ENCODE measurements at places on chromosomes 6 and 20.
A peak's percentile ranks its signal among the peaks of the same experiment; 100 is the strongest.

GRCh38 chr6:49462071-49462470 lies 982 bp downstream of the MMUT start:
- DNase-seq = peak; percentile 23

DNA sequence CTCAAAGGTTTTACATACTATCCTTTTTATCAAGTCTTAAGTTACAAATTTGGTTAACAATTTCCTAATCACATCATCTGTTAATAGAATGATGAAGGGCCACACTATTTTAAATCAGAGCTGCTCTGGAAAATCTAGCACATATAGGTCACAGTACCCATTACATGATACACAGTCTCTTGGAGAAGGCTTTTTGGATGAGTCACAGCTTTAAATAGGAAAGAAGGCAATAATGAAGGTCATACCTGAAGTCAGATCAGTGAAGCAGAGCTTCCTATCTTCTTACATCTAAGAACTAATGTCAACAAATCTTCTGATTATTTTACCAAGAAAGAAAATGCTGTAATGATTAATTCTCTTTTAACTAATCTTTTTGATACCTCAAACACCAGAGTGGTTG lies 248.5 kb downstream of the BTBD9 start:
- no peak for DNase-seq

DNA sequence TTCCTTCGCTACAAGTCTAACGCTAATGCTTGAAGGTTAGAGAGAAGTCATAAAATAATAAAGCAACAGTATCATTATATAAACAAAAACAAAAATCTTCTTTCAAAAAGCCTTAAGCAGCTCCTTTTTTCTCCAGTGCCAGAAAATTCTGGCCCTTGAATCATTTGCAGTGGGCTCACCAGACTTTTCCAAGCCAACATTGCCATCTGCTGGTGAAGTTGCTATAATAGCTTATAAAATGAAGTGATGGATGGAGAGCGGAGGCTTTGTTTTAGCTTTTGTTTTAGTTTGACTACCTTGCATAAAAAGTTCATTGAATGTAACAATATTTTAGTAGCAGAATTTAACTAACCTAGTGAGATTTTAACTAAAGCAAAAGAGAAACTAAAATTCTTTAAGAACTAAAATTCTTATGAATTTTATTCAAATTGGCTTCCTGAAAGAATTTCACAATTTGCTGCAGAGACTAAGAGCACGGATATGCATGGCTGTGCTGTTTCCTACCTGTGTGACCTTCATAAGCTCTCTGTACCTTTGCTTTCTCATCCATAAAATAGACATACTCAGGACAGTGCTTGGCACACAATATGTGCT lies 44.8 kb upstream of the SLC2A12 start:
- DNase-seq = peak; percentile 71

- no peak for DNase-seq
Observed at GRCh38 chr6:77883851-77884250, 231.0 kb downstream of the MEI4 start.

- DNase-seq = peak; percentile 62
Observed at GRCh38 chr6:107977283-107977682, 19.3 kb upstream of the SEC63 start.

DNA sequence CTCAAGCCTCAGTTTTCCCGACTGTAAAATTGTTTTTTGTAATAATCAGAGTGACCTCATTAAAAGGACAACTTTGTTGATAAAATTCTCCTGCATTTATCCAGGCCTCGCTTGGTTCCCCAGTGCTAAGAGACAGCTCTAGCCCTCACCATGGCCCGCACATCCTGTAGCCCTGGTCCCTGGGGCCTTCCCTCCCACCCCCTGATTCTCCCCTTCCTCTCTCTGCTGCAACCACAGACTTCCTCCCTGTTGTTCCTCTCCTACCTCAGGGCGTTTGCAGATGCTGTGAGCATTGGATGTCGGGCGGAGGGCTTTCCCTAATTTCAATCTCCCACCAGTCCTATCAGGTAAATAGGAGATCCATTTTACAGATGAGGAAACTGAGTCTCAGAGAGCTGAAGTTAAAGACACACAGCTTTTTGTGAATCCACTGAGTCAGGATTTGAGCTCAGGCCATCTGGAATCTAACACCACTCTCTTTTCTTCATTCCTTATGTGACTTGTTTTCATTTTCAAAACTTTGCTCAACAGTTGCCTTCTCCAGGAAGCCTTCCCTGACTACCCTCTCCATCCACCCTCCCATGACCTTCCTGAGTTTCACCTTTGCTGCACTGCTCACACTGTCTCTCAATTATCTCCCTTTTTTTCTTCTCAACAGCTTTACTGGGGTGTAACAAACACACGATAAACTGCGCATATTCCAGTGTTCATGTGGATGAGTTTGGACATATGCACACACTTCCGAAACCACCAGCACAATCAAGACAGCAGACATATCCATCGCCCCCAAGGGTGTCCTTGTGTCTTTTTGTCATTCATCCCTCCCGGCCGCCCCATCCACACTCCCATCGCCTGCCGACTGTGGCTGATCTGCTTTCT lies 107.1 kb downstream of the CEBPB start:
- DNase-seq = no peak

DNA sequence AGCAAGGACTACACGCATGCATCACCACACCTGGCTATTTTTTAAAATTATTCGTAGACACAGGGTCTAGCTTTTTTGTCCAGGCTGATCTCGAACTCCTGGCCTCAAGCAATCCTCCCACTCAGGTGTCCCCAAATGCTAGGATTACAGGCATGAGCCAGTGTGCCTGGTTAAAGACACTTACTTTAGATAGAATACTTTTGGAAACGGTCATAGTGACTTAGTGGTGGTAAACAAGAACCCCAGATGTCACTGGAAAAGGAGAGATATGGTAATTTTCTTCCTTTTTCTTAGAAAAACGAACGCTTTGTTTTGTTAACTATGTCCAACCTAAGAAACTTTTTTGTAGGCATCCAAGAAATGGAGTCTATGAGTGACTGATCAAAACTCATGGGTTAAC lies 137.3 kb downstream of the TFAP2B start:
- no peak for DNase-seq

GRCh38 chr20:38321959-38322598 lies 18.1 kb downstream of the BPI start:
- DNase-seq = peak; percentile 55

DNA sequence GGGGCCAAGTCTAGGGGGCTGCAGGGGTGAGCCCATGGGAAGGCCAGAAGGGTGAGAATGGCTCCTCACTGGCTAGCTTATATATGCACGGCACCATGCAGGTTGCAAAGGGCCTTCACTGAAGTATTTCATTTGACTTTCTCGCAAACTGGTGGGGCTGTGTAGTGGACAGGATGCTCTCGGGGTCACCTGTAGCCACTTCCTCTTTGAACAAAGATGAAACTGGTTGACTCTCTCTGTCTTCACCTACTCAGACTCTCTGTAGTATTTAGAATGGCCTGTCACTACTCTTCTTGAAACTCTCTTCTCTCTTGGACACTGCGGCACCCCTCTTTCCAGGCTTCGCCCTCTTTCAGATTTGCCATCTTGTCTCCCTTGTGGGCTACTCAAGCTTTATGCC lies 560.5 kb downstream of the PKHD1 start:
- DNase-seq = no peak

GRCh38 chr6:108778421-108779186 lies 69.6 kb upstream of the ARMC2 start:
- no peak for DNase-seq

DNA sequence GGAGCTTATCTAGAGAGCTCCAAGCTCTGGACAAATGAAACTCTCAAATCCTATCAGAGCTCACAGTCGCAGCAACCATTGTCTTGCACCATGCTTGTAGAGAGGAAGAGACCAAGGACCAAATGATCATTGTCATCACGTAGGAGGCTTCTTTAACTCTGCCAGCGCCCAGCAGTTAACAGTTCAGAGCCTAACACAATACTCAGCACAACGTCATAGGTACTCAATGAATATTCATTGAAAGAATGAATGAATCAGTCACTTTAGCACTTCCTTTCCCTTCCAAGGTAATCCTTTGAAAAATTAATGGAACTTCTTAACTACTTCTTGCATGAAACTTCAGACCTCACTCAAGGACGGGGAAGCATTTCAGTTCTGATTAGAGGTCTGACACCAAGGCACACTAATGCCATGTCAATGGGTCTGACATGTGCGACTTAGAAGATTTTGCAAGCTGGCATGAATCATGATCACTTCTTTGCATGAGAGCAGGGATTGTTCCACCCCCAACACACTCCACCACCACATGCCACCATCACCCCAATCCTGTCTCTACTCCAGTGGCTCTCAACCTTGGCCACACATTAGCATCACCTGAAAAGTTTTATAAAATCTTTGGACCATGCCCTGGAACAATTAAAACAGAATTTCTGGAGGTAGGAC lies 45.1 kb downstream of the KHDC1L start:
- DNase-seq = no peak

DNA sequence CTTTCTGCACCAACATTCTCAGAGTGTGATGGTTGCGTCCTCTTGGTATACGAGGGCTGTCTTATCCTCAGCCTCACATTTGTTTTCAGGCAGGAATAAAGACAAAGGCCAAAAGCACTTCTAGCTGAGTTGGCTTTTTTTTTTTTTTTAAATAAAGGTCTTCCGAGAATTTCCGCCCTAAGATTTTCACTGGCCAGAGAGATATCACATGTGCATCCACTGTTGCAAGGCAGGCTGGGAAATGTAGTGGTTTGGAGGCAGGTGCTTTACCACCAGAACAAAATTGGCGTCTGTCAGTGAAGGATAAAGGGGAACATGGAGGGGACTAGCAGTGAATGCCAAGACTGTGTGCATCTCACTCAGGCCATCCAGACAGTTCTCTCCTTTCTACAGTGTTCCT lies 334.9 kb upstream of the SOX4 start:
- no peak for DNase-seq

- peak; percentile 42 for DNase-seq
Observed at GRCh38 chr6:35948725-35949124, 27.8 kb upstream of the SRPK1 start.

DNA sequence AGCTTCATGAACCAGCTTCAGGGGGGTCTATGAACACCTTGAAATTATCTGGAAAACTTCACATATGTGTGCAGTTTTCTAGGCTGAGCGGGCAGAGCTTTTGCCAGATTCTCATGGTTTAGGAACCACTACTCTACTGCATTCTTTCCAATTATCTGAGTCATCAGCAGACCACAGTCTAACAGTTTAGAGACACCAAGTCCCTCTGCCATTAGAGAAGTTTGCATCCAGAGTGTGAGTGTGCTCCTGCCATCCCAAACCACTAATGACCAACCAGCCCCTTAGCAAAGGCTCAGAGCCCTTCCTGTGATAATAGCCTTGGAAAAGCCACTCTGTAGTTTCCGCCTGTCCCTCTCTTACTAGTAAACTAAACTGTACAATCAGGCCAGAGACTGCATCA lies 96.8 kb downstream of the PHACTR1 start:
- DNase-seq = no peak

DNA sequence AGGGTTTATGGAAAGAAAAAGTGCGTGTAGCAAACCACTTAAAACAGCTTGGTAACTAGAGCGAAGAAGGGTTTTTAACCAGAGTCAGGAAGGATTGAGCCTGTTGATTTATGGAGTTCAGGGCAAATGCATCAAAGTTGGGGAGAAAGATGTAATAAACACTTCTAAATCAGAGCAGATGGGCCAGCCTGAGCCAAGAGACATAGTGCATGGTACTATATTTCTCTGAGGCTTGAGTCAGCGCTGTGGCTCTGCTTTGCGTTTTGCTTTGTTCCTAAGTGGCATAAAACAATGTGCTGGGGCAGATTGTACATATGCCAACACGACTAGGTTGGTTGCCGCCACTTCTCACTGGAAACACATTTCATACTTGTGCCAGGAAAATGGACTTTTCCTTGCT lies 111.3 kb downstream of the BCKDHB start:
- no peak for DNase-seq

- DNase-seq = no peak
Observed at GRCh38 chr6:125124049-125124669, 29.4 kb upstream of the TPD52L1 start.

- DNase-seq = no peak
Observed at GRCh38 chr6:154537511-154538325, 27.2 kb upstream of the CNKSR3 start.

DNA sequence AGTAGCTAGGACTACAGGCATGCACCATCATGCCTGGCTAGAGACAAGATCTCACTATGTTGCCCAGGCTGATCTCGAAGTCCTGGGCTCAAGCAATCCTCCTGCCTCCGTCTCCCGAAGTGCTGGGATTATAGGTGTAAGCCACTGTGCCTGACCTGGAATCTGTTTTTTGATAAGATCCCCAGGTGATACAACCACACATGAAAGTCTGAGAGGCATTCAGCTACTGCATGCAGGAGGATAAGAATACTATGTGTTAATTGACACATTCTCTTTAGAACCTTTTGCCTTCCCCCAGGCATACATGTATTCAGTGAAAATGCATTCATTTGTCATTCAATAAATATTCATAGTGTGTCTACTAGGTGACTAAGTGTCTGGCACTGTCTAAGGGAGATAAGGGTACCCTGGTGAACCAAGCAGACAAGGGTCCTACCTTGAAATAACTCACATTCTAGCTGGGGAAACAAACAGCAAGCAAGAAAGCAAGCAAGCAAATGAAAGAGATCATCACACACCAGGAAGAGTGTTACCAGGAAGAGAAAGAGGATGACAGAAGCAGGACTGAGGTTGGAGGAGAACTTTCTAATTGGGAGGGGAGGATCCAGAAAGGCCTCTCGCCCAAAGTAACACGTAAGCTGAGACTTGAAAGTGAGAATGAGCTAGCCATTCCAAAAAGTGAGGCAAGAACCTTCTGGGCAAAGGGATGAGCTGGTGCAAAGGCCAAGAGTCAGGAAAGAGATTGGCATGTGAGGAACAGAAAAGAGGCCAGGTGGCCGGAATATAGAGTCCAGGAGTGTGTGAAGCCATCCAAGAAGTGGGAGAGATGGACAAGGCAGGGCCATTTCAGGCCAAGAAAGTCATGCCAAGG lies 6.5 kb downstream of the GFOD1 start:
- DNase-seq = no peak

- DNase-seq = no peak
Observed at GRCh38 chr20:47857569-47858464, 72.5 kb upstream of the SULF2 start.

DNA sequence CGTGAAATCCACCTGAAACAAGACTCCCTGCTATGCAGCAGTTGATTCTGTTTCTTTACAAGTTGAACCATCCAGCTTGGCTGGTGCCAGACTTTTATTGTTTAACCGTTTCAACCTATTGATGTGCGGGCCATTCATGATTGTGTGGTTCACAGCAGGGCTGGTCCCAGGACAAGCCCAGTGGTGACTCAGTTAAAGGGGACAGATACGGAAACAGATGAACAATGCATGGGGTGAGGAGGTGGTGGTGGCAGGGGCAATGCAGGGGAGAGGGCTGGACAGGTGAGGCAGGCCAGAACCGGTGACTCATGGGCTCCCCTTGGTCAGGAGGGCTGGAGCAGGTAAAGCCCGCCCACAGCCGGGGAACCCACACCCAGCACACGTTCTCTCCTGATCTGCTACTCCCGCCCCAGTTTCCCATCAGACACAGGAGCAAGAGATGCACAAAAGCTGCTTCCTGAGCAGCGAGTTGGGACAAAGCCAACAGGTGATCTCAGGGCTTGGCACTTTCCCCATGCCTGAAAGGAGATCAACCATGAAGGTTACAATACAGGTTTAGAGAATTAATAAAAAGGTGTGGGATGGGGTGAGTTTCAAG lies 232.2 kb downstream of the LY86 start:
- DNase-seq = no peak

GRCh38 chr20:44805335-44805978 lies 4.9 kb downstream of the RIMS4 start:
- peak; percentile 33 for DNase-seq

- DNase-seq = no peak
Observed at GRCh38 chr20:48338717-48339116, 489.1 kb downstream of the PREX1 start.

All from KBM-7 (cell line).